ENCODE measurements at places on chromosomes 1 and 21. TPM values are rescaled to one million over a fixed set of nuclear protein-coding genes. Genes with fewer than 3 reads are reported as not detected.

GRCh38 chr1:64396817-64397216 is 73.1 kb upstream of the CACHD1 start:
- peak; percentile 77 for DNase-seq
- no peaks in the 10 kb centered on the region for H3K27me3 ChIP-seq
- H3K4me1 ChIP-seq: peaks cover 16% of the 10 kb centered on the region
- H3K27ac ChIP-seq: no peak overlapping the region
- no peak overlapping the region for H3K4me3 ChIP-seq

DNA sequence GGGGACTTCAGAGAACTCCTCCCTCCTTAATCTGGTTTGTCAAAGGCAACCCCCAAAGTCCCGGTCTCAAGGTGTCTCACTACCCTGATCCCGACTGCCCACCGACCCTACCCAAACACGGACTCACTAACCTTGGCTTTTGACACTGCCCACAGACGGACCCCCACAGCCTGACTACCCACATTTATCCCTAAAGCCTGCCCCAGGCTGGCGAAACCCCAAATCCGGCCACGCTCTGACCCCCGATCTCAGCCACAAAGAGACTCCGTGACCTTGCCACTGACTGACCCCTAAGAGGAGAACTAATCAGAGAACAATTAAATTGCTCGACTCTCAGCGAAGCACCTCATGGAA is 5.2 kb downstream of the ID3 start:
- peak overlapping the region; percentile 55 for H3K4me3 ChIP-seq
- H3K36me3 ChIP-seq: peaks cover 4% of the 10 kb centered on the region
- DNase-seq: no peak
- peaks cover 37% of the 10 kb centered on the region for H3K27me3 ChIP-seq
- H3K4me1 ChIP-seq: peaks cover 28% of the 10 kb centered on the region

DNA sequence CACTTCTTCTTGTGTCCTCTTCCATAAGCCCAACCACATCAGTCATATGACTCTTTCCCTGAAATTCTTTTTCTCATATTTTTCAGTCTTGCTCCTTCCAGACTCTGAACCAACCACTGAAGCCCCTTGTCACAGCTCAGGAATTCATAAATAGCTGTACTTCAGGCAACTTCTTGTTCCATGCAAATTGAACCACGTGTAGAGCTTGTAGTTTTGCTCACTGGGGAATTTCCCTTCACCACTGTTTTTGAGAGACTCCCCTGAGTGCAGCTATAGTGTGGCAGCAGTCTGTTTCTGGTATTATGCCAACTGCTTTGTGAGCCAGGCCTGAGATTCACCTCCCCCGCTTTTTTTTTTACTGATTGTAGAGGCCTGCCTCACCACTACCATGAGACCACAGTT is 150.3 kb upstream of the SPAG17 start:
- H3K4me1 ChIP-seq: no peaks in the 10 kb centered on the region
- H3K36me3 ChIP-seq: no peaks in the 10 kb centered on the region
- H3K4me3 ChIP-seq: no peak overlapping the region

Gene ZNF683
- total RNA-seq: not detected

Gene KRTAP10-9
- total RNA-seq: not detected

DNA sequence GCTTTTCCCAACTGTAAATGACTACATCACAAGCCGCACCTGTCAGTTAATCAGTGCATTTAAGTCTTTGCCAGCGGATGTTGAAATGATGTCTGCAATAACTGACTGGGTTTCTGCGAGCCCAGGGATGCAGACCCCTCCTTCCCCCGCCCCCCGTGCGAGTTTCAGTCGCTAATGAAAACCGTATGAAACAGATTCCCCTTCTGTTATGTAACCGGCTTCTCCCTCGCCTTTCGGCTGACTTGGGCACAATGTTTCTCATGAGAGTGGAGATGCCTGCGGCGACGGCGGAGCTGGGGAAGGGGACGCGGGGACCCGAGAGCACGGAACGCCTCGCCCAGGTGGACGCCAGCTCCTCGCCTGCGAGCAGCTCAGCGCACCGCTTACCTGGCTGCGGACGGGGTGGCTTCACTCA is 753 bp downstream of the KCNJ6 start:
- peak overlapping the region; percentile 77 for H3K4me3 ChIP-seq
- H3K4me1 ChIP-seq: peaks cover 19% of the 10 kb centered on the region
- peaks cover 17% of the 10 kb centered on the region for H3K27me3 ChIP-seq
- H3K36me3 ChIP-seq: no peaks in the 10 kb centered on the region
- DNase-seq: peak; percentile 37

Gene BTBD19
- total RNA-seq: 0.66 TPM

GRCh38 chr21:22795644-22796043 is 1797.4 kb downstream of the NCAM2 start:
- no peaks in the 10 kb centered on the region for H3K27me3 ChIP-seq
- no peaks in the 10 kb centered on the region for H3K36me3 ChIP-seq
- no peak for DNase-seq
- no peak overlapping the region for H3K4me3 ChIP-seq
- H3K4me1 ChIP-seq: no peaks in the 10 kb centered on the region

DNA sequence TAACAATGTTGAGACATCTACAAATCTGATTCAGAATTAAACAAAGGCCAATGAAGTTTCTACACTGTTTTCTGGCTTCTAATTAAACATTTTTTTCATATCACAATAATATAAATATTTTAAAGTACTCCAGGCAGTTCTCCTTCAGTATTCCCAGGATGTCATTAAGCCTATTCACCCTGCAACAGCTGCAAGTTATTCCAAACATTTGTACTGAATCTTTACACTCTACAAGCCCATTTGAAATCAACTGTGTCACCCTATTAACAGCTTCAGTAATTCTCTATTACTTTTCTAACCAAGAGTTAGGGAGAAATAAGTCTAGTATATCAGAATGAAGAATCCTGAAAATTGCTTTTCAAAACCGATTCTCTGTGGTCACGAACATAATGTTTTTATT is 124.6 kb downstream of the OLFML2B start:
- 0 out of 2 replicates have a peak, but pooled peaks cover 9% of the 10 kb centered on the region for H3K4me1 ChIP-seq
- H3K27me3 ChIP-seq: no peaks in the 10 kb centered on the region
- H3K36me3 ChIP-seq: no peaks in the 10 kb centered on the region
- H3K27ac ChIP-seq: no peak overlapping the region
- H3K4me3 ChIP-seq: no peak overlapping the region

Gene LCE5A
- not detected for total RNA-seq

Gene YOD1
- 19.7 TPM for total RNA-seq

Gene VTCN1
- not detected for total RNA-seq

GRCh38 chr1:51575406-51576084 is 41.3 kb upstream of the OSBPL9 start:
- no peaks in the 10 kb centered on the region for H3K27me3 ChIP-seq
- no peaks in the 10 kb centered on the region for H3K4me1 ChIP-seq
- no peaks in the 10 kb centered on the region for H3K36me3 ChIP-seq
- H3K4me3 ChIP-seq: no peak overlapping the region
- no peak for DNase-seq
- no peak overlapping the region for H3K27ac ChIP-seq

DNA sequence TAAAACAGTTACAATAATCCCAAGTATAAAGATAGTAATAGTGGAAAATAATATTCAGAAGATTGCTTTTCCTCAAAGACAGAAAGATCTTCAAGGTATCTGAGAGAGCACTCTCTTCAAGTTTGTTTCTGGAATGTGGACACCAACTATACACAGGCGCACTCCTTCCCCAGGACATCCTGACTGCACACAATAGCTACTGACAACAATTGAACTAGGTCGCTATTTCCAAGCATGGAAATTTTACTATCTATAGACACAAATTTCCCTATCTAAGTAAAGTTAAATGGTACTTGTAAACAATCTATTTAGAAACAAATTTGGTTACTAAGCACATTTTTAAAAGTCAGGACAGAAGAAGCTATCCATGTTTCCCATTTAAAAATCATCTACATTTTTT is 19.1 kb downstream of the ARHGAP29 start:
- no peak overlapping the region for H3K4me3 ChIP-seq
- DNase-seq: no peak

Gene OR10J1
- total RNA-seq: not detected

GRCh38 chr1:11730429-11730891 is 5.5 kb upstream of the AGTRAP start:
- peaks cover 36% of the 10 kb centered on the region for H3K4me1 ChIP-seq
- DNase-seq: no peak
- H3K4me3 ChIP-seq: no peak overlapping the region
- 0 out of 2 replicates have a peak overlapping the region, but pooled peaks have one; percentile 39 for H3K27ac ChIP-seq
- H3K36me3 ChIP-seq: no peaks in the 10 kb centered on the region

DNA sequence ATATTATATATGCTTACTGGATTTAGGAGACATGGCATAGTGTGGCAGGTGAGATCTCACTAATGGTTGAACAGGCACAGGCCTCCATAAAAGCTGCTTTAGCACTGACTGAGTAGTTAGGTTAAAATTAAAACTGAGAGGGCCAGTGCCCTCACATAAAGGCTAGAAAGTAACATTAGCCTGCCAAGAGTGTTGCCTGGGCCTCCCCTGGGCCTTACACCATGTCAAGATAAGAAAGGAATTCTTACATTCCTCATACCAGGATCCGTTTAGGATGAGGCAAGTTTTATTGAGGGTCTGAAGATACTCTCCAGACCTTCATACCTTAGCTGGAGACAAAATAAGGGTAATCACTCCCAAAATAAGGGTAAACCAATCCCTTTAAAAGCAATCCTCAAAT is 1011.8 kb downstream of the PLA2G4A start:
- no peak overlapping the region for H3K4me3 ChIP-seq
- no peaks in the 10 kb centered on the region for H3K4me1 ChIP-seq
- DNase-seq: no peak

Gene C1orf115
- 6.0 TPM for total RNA-seq

Gene HSF2BP
- 2.3 TPM for total RNA-seq

Gene NUCKS1
- 296 TPM for total RNA-seq

GRCh38 chr1:156838972-156839371 is 19.9 kb downstream of the INSRR start:
- peaks cover 8% of the 10 kb centered on the region for H3K4me1 ChIP-seq
- no peak overlapping the region for H3K4me3 ChIP-seq
- H3K27me3 ChIP-seq: peaks cover 58% of the 10 kb centered on the region
- no peaks in the 10 kb centered on the region for H3K36me3 ChIP-seq
- DNase-seq: peak; percentile 69
- H3K27ac ChIP-seq: no peak overlapping the region

GRCh38 chr1:222335586-222335985 is 212.3 kb downstream of the HHIPL2 start:
- no peak for DNase-seq
- H3K4me1 ChIP-seq: no peaks in the 10 kb centered on the region
- no peaks in the 10 kb centered on the region for H3K36me3 ChIP-seq

Gene PERM1
- not detected for total RNA-seq

- H3K4me3 ChIP-seq: no peak overlapping the region
- DNase-seq: no peak
- H3K27me3 ChIP-seq: no peaks in the 10 kb centered on the region
Measured at GRCh38 chr21:16476056-16476825, 746.5 kb downstream of the USP25 start.

DNA sequence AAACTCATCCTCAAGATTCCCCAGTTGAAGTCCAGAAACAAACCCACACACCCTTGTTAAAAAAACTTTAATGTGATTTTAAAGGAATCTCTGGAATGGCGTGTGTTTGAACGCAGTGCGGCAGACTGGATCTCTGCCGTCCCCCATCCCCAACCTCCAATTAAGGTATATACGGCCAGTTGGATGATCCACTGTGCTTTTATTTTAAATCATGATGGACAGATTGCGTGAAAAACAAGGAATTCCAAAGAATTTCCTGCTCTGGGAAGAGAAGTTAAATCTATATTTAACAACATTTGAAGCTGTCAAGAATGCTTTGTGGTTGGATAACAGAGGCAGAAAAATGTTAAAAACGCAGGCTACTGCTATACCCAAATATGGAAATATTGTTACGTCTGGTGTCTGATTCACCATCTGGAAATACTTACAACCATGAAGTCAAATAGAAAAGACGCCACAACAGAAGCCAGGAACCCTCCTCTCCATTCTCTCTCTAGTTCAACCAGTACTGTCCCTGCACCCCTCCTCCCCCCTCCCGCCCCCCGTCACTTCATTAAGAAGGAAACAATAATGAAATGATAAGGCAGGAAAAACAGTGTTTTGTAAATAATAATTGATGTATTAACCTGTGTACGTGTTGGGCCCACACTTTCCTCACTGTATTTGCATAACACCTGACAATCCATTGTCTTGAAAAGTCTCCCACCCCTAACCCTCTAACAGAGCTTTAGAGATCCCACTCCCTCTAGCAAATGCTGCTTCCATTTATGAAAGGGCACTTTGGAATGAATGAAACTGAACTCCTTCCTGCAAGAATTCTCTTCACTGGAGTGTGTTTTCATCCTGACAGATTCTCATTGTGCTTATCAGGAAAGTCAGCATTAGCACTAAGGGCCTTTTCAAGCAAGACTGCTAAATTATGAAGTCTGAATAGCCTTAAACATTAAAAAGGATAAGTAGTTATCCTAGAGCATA is 2.0 kb upstream of the CCN1 start:
- peak; percentile 54 for DNase-seq
- H3K27ac ChIP-seq: peak overlapping the region; percentile 85
- peaks cover 39% of the 10 kb centered on the region for H3K27me3 ChIP-seq
- H3K4me1 ChIP-seq: peaks cover 31% of the 10 kb centered on the region
- H3K4me3 ChIP-seq: peak overlapping the region; percentile 81
- H3K36me3 ChIP-seq: peaks cover 21% of the 10 kb centered on the region

DNA sequence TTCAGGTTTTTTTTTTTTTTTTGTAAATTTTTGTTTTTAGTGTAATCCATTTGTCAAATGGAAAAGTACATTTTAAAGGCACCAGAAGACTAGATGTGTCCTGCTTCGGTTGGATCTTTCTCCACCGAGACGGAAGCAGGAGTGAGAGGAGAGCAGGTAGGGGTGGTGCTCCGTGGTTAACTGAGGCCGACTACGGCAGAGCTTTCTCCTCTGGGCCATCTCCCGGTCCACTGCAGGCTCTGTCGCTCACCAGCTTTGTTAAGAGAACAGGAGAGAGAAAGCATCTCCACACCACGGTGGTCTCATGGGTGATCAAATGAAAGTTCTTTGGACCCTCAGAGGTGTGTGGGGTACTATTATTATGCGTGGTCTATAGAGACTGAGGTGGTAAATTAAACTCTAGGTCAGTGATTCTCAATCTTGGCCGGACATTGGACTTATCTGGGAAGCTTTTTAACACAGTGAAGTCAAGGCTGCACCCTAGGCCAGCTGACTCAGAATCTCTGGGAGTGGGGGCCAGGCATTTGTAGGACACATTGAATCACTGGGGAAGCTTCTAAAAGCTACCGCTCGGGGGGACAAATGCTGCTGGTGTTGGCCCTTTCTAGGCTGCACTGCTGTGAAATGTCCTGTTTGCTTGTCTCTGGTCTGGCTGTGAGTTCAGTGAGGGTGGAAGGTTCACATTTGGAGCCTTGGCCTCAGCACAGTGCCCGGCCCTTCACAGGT is 25.0 kb downstream of the ABCA4 start:
- DNase-seq: no peak
- H3K27ac ChIP-seq: no peak overlapping the region
- H3K27me3 ChIP-seq: no peaks in the 10 kb centered on the region
- no peaks in the 10 kb centered on the region for H3K36me3 ChIP-seq

DNA sequence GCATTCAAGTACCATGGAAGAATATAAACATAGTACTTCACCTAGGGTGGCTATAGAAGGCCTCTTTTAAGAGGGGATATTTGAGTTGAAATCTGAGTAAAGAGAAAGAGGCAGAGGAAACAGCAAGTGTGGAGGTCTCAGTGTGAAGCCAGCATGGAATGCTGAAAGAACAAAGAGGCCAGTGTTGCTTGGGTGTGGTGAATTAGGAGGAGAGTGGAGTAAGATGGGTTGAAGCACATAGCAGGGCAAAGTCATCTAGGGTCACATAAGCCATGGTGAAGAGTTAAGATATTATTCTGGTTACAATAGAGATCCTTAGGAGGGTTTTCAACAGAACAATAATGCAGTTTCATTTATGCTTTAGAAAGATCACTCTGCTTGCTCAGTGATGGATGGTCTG is 37.5 kb downstream of the C1orf141 start:
- no peaks in the 10 kb centered on the region for H3K27me3 ChIP-seq
- H3K27ac ChIP-seq: no peak overlapping the region
- no peaks in the 10 kb centered on the region for H3K36me3 ChIP-seq
- H3K4me1 ChIP-seq: no peaks in the 10 kb centered on the region
- peak; percentile 74 for DNase-seq
